ENCODE measurements at places on chromosomes 2 and 18.

DNA sequence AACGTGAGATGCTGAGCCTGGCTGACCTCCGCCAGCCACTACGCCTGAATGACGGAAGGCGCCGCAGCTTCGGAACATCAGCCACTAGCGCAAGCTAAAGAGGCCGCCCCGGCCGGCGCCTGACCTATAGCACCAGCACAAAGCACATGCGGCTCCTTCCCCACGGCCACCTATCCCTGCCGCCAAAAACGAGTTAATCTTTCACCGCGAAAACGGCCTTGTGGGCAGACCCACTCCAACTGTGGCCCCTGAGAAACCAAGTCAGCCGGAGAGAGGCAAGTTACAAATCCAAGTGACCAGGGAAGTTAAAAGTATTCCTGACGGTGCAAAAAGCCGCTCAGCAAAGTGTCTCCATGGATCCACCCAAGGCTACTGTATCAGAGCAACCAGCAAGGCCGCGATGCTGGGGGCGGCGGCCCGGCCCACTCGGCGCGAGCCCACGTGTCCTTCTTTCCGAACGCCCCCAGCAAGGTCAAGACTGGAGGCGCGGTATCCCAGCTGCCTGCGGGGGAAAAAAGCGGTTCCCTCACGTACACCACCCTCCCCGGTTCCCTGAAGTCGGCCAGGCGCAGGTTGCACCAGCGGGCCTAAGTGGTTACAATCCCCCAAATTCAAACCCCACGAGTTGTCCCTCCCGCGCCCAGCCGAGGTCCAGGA, 575 bp downstream of the HSPD1 start:
- peak; percentile 78 for DNase-seq

- no peak for DNase-seq
These were observed 609 bp downstream of the TPGS2 start for GRCh38 chr18:36828157-36828629.

- no peak for DNase-seq
These were observed 9.7 kb downstream of the E2F6 start for GRCh38 chr2:11456251-11456650.

GRCh38 chr2:229539628-229540027, 174.7 kb downstream of the DNER start:
- DNase-seq: no peak

GRCh38 chr2:98478907-98479306, 34.2 kb downstream of the INPP4A start:
- no peak for DNase-seq

- no peak for DNase-seq
These were observed 30.6 kb upstream of the GPD2 start for GRCh38 chr2:156405586-156405985.

GRCh38 chr2:63488118-63488713, 100.1 kb downstream of the WDPCP start:
- DNase-seq: no peak

- no peak for DNase-seq
These were observed 342.9 kb downstream of the LRATD1 start for GRCh38 chr2:14975381-14975780.

- DNase-seq: no peak
These were observed 3.0 kb downstream of the MAB21L4 start for GRCh38 chr2:240892925-240893324.

GRCh38 chr2:21269382-21269781, 145.6 kb downstream of the TDRD15 start:
- no peak for DNase-seq

GRCh38 chr18:38575023-38575422, 1009.4 kb upstream of the CELF4 start:
- no peak for DNase-seq

GRCh38 chr2:636641-637405, 40.4 kb downstream of the TMEM18 start:
- peak; percentile 90 for DNase-seq

DNA sequence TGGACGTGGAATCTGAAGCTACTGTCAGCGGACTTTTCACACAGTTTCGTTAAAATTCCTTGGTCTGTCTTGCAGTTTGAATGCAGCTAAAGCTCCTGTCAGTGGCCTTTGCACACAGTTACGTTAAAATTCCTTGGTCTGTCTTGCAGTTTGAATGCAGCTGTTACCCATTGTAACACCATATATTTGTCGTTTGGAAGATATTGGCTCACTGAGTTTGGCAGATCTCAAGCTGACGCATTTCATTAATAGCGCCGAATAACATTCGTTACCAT, 1.0 kb downstream of the LIMS1 start:
- no peak for DNase-seq
